ENCODE measurements at places on chromosomes 4 and X.

DNA sequence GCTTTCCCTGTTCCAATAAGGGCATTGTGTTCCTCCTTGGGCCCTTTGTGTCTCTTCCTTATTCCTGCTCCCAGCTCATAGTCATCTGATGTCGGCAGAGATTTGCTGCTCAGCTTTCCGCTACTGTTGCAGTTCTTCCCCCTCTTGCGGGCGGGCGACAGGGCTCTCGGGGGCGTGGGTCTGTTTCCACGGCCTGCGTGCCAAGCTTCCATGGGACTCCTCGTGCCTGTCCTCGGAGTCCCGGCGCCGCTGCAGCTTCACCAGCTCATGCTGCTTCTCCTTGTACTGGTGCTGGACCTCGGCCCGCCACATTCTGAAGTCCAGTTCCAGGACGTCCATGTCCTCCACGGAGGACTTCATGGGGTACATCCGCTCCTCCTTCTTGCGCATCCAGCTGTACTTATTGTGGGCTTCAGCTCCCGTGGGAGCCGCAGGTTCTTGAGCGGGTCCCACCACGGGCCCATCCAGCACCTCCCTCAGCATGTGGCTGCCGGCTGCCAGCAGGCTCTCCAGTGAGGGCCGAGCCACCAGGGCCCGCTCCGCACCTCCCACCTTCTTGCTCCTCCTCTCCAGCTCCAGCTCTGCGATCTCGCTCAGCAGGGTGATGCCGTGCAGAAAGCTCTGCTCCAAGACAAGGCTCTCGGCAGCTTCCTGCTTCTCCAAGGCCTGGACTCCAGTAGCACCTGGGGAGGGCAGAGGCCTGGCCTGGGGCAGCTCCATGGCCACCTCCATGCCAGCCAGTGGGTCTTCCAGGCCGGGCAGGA is 74.1 kb upstream of the UCP1 start:
- no peak for DNase-seq

DNA sequence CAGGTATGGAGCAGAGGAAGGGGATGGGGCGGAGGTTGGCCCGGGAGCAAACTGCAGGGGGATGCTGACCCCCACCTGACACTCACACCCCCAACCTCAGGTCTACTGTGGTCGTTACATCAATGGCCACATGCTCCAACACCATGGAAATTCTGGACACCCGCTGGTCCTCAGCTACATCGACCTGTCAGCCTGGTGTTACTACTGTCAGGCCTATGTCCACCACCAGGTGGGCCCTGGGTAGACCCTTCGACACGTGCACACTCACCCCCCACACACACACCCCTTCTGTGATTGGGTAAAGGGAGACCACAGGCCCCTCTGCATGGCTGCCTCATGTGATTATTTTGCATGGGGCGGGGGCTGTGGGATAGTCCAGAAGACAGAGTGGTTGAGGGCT is 2.2 kb upstream of the ERAS start:
- DNase-seq: no peak

GRCh38 chr4:156472624-156473023 is 499.0 kb downstream of the PDGFC start:
- no peak for DNase-seq

GRCh38 chrX:97189668-97190067 is 306.0 kb downstream of the RPA4 start:
- DNase-seq: no peak

GRCh38 chr4:6465955-6466354 is 6.5 kb downstream of the PPP2R2C start:
- no peak for DNase-seq

- no peak for DNase-seq
Observed at GRCh38 chr4:83772685-83773084, 236.8 kb downstream of the GPAT3 start.

GRCh38 chr4:102625232-102625930 is 124.2 kb downstream of the NFKB1 start:
- peak; percentile 45 for DNase-seq

- DNase-seq: no peak
Observed at GRCh38 chrX:137101273-137101990, 67.6 kb upstream of the GPR101 start.

DNA sequence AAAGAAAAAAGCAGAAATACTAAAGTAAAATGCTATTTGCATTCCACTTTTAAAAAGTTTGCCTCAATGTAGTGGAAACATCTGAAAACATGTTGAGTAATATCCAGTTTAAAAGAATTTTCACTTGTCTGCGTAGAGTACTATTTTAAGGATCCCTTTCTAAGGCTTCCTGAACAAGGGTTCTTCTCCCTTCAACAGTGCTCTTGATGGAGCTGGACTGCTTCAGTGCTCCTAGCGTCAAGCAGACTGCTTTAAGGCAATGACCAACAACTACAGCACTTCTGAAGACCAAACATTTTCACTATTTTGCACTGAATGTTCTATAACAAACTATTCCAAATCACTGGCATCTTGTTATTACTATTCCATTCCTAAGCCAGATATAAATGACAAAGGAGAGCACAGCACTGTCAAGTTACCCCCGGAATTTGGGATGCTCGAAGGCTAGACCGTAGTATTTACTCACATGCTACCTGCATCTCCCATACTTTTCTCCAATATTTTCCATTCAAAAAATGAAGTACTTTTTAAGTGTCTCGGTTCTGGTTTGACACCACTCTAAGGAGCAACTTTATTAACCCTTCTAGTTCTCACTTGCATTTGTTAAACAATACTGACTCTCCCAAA is 36.1 kb downstream of the TMEM165 start:
- no peak for DNase-seq

GRCh38 chrX:44817029-44817428 is 26.8 kb upstream of the DUSP21 start:
- DNase-seq: no peak

GRCh38 chr4:10061650-10062415 is 40.5 kb upstream of the SLC2A9 start:
- DNase-seq: no peak

DNA sequence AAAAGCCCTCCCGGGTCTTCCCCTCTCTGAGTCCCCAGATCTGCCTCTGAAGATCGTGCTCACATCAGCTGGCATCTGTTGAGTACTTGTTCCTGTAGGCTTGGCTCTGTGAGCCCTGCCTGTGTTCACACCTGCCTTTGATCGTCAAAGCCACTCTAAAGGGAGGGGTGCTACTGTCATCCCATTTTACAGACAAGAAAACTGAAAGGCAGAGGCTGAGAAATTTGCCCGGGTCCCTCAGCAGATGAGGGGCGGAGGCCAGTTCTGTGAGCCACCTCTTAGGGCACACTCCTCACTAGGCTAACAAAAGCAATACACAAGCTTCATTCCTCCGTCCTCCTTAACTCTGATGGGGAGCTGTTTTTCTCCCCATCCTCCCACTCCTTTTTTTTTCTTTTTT is 655 bp downstream of the CYTL1 start:
- no peak for DNase-seq

GRCh38 chr4:184856277-184856609 is 30.5 kb upstream of the ACSL1 start:
- no peak for DNase-seq

DNA sequence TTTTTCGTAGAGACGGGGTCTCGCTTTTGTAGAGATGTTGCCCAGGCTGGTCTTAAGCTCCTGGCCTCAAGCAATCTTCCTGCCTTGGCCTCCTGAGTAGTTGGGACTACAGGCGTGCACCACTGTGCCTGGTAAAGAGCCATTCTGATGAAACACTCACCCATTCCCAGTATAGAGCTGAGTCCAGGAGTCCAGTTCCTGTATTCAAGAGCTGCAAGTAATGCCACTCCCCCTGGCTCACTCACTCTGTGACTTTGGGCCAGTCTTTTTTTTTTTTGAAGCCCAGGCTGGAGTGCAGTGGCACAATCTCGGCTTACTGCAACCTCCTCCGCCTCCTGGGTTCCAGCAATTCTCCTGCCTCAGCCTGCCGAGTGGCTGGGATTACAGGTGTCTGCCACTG is 3.5 kb downstream of the CCDC22 start:
- no peak for DNase-seq
